ENCODE measurements at places on chromosomes 3 and 15. TPM values are rescaled to one million over a fixed set of nuclear protein-coding genes. Genes with fewer than 3 reads are reported as not detected.

- H3K27ac ChIP-seq = no peak overlapping the region
- no peak for DNase-seq
- H3K4me1 ChIP-seq = no peaks in the 10 kb centered on the region
- no peaks in the 10 kb centered on the region for H3K27me3 ChIP-seq
These were observed 895.5 kb downstream of the ROBO2 start for GRCh38 chr3:77935418-77935817.

GRCh38 chr3:114567771-114568170 is 273.9 kb downstream of the TIGIT start:
- no peak overlapping the region for H3K27ac ChIP-seq
- peaks cover 24% of the 10 kb centered on the region for H3K4me1 ChIP-seq
- DNase-seq = no peak
- no peaks in the 10 kb centered on the region for H3K36me3 ChIP-seq

DNA sequence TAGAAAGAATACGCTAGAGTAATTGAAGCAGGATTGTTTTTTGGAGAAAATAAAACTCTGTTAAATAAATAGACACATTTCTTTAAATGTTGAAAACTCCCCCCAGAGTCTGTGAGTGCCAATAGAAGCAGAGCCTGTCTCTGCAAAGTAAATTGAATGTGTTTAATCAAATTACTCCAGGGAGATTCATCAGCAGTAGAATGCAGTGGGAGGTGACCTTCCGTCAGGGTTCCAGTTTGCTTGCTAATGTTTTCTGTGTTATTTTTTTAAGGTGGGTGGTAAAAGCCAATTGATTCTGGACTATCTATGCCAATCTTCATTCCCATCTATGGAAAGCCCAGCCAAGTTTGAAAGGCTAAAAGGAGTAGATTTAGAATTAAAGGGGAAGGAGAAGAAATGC is 612.4 kb upstream of the GRM7 start:
- H3K4me3 ChIP-seq = no peak overlapping the region
- H3K4me1 ChIP-seq = no peaks in the 10 kb centered on the region
- no peak for DNase-seq
- no peaks in the 10 kb centered on the region for H3K36me3 ChIP-seq
- H3K27ac ChIP-seq = no peak overlapping the region

GRCh38 chr3:183799461-183799860 is 25.9 kb downstream of the MAP6D1 start:
- H3K4me3 ChIP-seq = no peak overlapping the region
- H3K36me3 ChIP-seq = peaks cover 30% of the 10 kb centered on the region
- no peaks in the 10 kb centered on the region for H3K4me1 ChIP-seq
- H3K27ac ChIP-seq = no peak overlapping the region
- no peaks in the 10 kb centered on the region for H3K27me3 ChIP-seq
- DNase-seq = no peak

- no peak overlapping the region for H3K27ac ChIP-seq
- H3K27me3 ChIP-seq = no peaks in the 10 kb centered on the region
- no peaks in the 10 kb centered on the region for H3K36me3 ChIP-seq
- H3K4me1 ChIP-seq = no peaks in the 10 kb centered on the region
- DNase-seq = no peak
These were observed 207.1 kb downstream of the TP63 start for GRCh38 chr3:189838291-189838690.

- H3K4me1 ChIP-seq = peaks cover 11% of the 10 kb centered on the region
- no peak overlapping the region for H3K27ac ChIP-seq
- no peak for DNase-seq
- H3K4me3 ChIP-seq = no peak overlapping the region
These were observed 117.2 kb downstream of the TCF12 start for GRCh38 chr15:57035664-57036063.

DNA sequence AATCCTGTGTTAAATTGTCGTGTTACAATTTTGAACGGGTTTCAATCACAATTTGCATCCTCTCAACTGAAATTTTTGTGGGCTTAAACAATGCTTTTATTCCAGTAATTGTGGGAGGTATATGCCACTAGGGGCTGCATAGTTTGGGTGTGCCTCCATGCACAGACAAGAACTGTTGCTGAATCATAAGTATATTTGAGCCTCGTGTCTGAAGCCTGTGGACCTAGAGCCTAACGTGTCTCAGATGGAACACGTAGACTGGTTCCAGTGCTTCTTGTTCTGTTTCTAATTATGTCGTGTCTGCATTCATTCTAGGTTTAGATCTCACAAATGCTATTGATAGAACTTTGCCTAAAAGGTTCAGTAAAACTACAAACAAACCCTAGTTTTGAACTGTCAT is 363.4 kb downstream of the RBMS3 start:
- no peak overlapping the region for H3K27ac ChIP-seq
- DNase-seq = no peak
- H3K4me1 ChIP-seq = peaks cover 3% of the 10 kb centered on the region

Gene SLC9A9
- total RNA-seq = 1.3 TPM

Gene SH3BP5
- total RNA-seq = 64.8 TPM

Gene LSAMP
- not detected for total RNA-seq

Measured in endothelial cell of umbilical vein (primary cell).